ENCODE measurements at places on chromosomes 6 and 20. TPM values are rescaled to one million over a fixed set of nuclear protein-coding genes. Genes with fewer than 3 reads are reported as not detected.
A peak's percentile ranks its signal among the peaks of the same experiment; 100 is the strongest.

KHDC3L gene
- polyA plus RNA-seq = not detected

STX7 gene
- 13.3 TPM for polyA plus RNA-seq

TUBB1 gene
- polyA plus RNA-seq = not detected

CAPN11 gene
- polyA plus RNA-seq = not detected

PPP1R10 gene
- 21.2 TPM for polyA plus RNA-seq

STMND1 gene
- polyA plus RNA-seq = not detected

GRCh38 chr20:13054011-13054410 lies 45.2 kb downstream of the SPTLC3 start:
- no peak for DNase-seq
- H3K4me1 ChIP-seq = no peaks in the 10 kb centered on the region
- no peak overlapping the region for H3K27ac ChIP-seq
- no peaks in the 10 kb centered on the region for H3K36me3 ChIP-seq

DNA sequence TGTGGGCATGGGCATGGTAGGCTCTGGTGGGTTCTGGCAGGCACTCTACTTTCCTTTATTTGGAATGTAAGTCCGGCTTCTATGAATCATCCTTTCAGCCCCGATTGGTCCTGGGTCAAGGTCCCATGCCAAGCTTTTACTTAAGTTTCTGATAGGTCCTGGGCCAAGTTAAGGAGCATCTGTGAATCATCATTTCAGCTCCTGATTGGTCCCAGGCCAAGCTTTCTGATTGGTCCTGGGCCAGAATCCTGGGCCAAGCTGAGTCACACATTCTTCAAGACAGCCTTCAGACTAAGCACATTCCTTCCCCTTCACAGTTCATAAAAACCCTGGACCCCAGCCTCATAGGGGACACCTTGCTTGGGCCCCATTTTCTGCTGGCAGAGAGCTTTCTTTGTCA lies 231.0 kb upstream of the EYS start:
- H3K27ac ChIP-seq = no peak overlapping the region
- H3K4me3 ChIP-seq = no peak overlapping the region
- no peaks in the 10 kb centered on the region for H3K36me3 ChIP-seq
- H3K4me1 ChIP-seq = no peaks in the 10 kb centered on the region

GRCh38 chr20:43263226-43263625 lies 73.5 kb upstream of the PTPRT start:
- H3K4me1 ChIP-seq = no peaks in the 10 kb centered on the region
- H3K27me3 ChIP-seq = no peaks in the 10 kb centered on the region
- no peak overlapping the region for H3K27ac ChIP-seq
- no peaks in the 10 kb centered on the region for H3K36me3 ChIP-seq
- DNase-seq = no peak
- no peak overlapping the region for H3K4me3 ChIP-seq

DNA sequence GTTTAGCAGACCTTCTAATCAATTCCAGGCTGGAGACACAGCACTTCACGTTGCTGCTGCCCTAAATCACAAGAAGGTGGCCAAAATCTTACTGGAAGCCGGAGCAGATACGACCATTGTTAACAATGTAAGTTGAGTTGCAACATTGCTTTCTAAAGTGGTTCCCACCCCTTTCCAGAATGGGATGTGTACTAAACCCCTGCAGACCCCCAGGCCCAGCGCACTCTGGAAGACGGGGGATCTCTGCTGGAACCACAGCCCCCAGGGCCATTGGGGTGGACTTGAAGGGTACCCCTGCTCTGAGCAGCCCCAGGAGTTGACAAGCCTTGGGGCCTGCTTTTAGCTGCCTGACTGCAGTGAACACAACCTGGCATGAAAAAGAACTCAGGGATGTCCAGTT lies 22.0 kb downstream of the LYRM2 start:
- DNase-seq = no peak
- H3K27me3 ChIP-seq = peaks cover 2% of the 10 kb centered on the region
- no peaks in the 10 kb centered on the region for H3K4me1 ChIP-seq
- no peaks in the 10 kb centered on the region for H3K36me3 ChIP-seq

DNA sequence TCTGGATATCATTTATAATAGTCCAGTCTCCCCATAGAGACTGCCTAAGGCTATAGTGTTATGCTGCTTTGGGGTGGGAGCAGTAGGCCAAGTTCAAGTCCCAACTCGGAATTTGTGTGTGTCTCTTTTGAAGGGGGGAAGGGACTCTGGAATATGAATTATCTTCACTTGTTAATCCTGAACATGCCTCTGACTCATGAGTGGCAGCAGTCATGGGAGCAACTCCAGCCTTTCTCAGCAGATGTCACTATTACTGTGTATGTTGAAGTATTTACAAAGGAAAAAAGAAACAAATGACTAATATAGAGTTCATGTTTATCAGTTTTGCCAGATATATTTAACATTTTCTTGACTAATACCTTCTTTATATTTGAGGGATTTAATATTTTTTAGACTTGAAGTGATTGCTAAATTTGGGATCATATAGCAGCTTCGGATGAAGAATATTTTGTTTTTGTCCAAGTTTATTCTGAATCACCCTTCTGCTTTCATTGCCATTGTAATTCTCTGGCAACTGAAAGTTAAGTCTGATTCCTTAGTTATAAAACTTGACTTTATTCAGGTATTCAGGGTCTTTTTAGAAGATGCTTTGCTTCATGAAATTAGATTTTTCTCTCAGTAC lies 23.4 kb downstream of the FAM217A start:
- peak overlapping the region; percentile 46 for H3K27ac ChIP-seq
- H3K36me3 ChIP-seq = peaks cover 30% of the 10 kb centered on the region
- no peak overlapping the region for H3K4me3 ChIP-seq
- H3K4me1 ChIP-seq = peaks cover 7% of the 10 kb centered on the region
- no peaks in the 10 kb centered on the region for H3K27me3 ChIP-seq

- no peak overlapping the region for H3K4me3 ChIP-seq
- no peaks in the 10 kb centered on the region for H3K36me3 ChIP-seq
- no peaks in the 10 kb centered on the region for H3K4me1 ChIP-seq
- H3K27me3 ChIP-seq = no peaks in the 10 kb centered on the region
- peak; percentile 1 for DNase-seq
- no peak overlapping the region for H3K27ac ChIP-seq
These were observed 128.0 kb downstream of the PHACTR1 start for GRCh38 chr6:12844284-12845223.

DNA sequence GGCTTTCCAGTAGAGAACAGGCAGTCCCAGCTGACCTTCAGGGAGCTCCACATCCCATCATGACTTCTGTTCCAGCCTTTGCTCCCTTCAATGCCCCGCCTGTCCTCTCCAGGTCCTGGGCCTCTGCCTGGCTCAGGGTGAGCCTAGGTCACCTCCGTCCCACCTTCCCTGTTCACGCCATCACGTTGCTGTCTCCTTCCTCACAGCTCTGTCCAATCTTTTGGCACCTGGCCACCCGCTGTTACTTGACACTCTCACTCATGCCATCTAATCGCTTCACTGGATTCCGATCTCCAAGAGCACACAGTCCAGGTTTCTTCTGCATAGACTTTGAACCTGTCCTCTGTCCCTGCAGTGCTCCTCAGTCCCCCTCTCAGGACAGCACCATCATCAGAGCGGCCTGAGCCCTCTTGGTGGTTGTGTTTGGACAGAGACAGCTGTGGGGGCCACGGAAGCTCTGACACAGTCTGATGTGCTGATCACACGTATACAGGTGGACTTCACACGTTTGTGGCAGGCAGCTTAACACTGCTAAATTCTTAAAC lies 34.7 kb upstream of the TIAM2 start:
- no peak for DNase-seq
- no peak overlapping the region for H3K4me3 ChIP-seq
- peaks cover 4% of the 10 kb centered on the region for H3K4me1 ChIP-seq
- H3K27ac ChIP-seq = no peak overlapping the region
- H3K27me3 ChIP-seq = no peaks in the 10 kb centered on the region
- no peaks in the 10 kb centered on the region for H3K36me3 ChIP-seq

DNA sequence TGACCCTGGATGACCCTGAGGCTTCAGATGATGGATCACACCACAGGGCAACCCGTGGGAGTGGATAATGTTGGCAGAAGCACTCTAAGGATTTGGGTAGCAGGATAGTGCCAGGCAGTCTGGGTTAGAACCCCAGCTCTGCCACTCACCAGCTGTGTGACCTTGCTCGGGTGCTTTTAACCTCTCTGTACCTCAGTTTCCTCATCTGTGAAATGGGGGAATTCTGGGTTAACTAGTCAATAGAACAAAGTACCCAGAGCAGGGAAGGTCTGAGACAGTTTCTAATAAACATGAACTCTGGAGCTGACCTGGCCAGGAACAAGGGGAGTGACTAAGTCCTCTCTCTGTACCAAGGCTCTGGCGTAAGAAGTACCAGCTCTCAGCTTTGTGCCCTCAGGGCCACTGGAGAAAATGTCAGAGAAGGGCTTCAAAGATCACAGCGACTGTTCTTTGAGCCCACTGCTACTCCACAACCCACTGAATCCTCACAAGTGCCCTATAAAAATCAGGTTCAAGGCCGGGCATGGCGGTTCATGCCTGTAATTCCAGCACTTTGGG lies 14.7 kb upstream of the NOL4L start:
- no peak overlapping the region for H3K27ac ChIP-seq
- DNase-seq = no peak
- no peak overlapping the region for H3K4me3 ChIP-seq
- H3K27me3 ChIP-seq = peaks cover 22% of the 10 kb centered on the region

DNA sequence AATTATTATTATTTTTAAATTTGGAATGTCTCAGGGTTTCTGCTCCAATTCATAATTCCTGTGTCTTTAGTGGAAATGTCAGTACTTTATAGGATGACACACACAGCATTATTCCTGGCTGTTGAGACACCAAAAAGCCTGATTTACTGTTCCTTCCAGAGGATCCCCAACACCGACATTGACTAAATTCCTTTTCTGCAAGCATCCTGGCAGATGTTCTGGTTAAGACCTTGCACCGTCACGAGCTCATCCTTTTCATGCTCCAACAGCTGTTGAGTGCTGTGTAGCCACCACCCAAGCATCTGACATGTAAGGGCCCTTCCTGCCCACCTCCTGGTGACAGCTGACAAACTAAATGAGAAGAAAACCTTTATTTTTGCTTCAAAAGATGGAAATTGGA lies 284.3 kb upstream of the SULF2 start:
- no peak overlapping the region for H3K27ac ChIP-seq
- no peaks in the 10 kb centered on the region for H3K36me3 ChIP-seq
- no peaks in the 10 kb centered on the region for H3K27me3 ChIP-seq
- DNase-seq = no peak
- no peak overlapping the region for H3K4me3 ChIP-seq
- no peaks in the 10 kb centered on the region for H3K4me1 ChIP-seq

GRCh38 chr6:12635813-12636212 lies 80.8 kb upstream of the PHACTR1 start:
- DNase-seq = no peak
- H3K4me3 ChIP-seq = no peak overlapping the region
- no peaks in the 10 kb centered on the region for H3K27me3 ChIP-seq
- no peak overlapping the region for H3K27ac ChIP-seq

- H3K27ac ChIP-seq = no peak overlapping the region
- H3K36me3 ChIP-seq = no peaks in the 10 kb centered on the region
- no peaks in the 10 kb centered on the region for H3K4me1 ChIP-seq
- peak; percentile 74 for DNase-seq
- no peak overlapping the region for H3K4me3 ChIP-seq
- H3K27me3 ChIP-seq = no peaks in the 10 kb centered on the region
These were observed 96.3 kb downstream of the RFPL4B start for GRCh38 chr6:112443179-112444065.

DNA sequence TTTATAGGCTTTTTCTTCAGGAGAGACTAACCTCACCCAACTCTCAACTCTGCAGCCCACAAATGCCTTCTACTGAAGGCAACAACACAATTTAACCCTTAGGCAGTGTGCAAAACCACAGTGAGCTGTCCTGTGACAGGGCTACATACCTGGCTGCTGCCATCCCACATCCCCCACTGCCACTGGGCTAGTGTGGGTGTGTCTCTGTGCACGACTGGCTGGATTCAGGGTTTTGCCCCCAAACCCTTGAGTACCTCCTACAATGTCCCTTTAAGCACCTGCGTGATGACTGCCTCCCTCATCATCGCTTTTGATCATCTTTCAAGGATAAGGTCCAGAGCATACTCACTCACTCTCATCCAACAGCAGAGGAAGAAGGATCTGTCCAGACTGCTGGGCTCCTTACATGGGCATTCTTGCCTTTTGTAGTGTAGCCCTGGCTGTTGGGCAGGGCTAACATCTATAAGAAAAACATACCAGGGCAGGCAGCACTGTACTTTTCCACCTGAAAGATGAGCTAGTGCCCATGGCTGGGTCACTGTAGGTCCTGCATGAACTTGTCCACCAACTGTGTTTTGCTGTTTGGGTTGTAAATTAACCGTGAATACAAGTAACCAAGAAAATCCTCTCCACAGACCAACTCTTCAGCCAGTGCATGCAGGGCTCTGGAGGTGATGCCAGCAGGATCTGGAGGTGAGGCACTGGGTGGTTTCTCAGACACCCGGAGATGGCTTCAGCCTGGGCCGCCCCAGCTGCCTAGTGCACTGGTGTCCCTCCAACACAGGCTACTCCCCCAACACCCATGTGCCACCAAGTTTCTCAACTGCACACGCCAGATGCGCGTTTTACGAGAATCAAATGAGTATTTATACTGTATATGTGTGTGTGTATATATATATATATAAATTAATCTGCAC lies 45.2 kb downstream of the PLCG1 start:
- DNase-seq = no peak
- no peak overlapping the region for H3K27ac ChIP-seq
- H3K27me3 ChIP-seq = no peaks in the 10 kb centered on the region
- H3K36me3 ChIP-seq = peaks cover 23% of the 10 kb centered on the region
- peaks cover 14% of the 10 kb centered on the region for H3K4me1 ChIP-seq

GRCh38 chr6:39952167-39952566 lies 17.9 kb upstream of the MOCS1 start:
- H3K36me3 ChIP-seq = no peaks in the 10 kb centered on the region
- peaks cover 27% of the 10 kb centered on the region for H3K27me3 ChIP-seq
- H3K4me3 ChIP-seq = no peak overlapping the region
- no peaks in the 10 kb centered on the region for H3K4me1 ChIP-seq

- no peaks in the 10 kb centered on the region for H3K27me3 ChIP-seq
- no peak for DNase-seq
- no peak overlapping the region for H3K4me3 ChIP-seq
- no peak overlapping the region for H3K27ac ChIP-seq
- no peaks in the 10 kb centered on the region for H3K36me3 ChIP-seq
- no peaks in the 10 kb centered on the region for H3K4me1 ChIP-seq
These were observed 203.5 kb downstream of the EPM2A start for GRCh38 chr6:145531822-145532221.

- peaks cover 15% of the 10 kb centered on the region for H3K4me1 ChIP-seq
- peak overlapping the region; percentile 69 for H3K27ac ChIP-seq
- H3K27me3 ChIP-seq = no peaks in the 10 kb centered on the region
These were observed 198.8 kb upstream of the CDYL start for GRCh38 chr6:4577406-4577805.

DNA sequence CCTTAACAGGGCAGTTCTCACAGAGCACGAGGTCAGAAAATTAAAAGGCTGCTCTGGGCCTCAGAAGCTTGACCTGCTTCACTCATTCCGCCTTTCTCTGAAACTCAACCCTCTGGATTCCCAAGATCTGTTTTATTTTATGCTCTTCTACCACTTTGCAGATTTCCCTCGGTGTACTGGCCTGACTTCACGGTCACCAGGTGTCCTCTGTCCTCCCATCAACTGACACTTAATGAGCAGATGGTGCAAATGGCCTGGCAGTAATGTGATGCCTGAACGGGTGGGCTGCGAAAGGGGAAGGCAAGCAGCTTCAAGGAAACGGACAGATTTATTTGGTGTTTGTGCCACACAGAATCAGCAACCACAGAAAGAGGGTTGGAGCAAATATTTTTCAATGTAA lies 169.7 kb upstream of the TFAP2D start:
- no peaks in the 10 kb centered on the region for H3K27me3 ChIP-seq
- H3K4me3 ChIP-seq = no peak overlapping the region
- no peak for DNase-seq

Data from IMR-90 (cell line).